Activated naive CD4-positive, alpha-beta T cell treated with anti-CD3 and anti-CD28 coated beads for 36 hours (primary cell): ENCODE measurements at places on chromosomes 3 and 15.

DNA sequence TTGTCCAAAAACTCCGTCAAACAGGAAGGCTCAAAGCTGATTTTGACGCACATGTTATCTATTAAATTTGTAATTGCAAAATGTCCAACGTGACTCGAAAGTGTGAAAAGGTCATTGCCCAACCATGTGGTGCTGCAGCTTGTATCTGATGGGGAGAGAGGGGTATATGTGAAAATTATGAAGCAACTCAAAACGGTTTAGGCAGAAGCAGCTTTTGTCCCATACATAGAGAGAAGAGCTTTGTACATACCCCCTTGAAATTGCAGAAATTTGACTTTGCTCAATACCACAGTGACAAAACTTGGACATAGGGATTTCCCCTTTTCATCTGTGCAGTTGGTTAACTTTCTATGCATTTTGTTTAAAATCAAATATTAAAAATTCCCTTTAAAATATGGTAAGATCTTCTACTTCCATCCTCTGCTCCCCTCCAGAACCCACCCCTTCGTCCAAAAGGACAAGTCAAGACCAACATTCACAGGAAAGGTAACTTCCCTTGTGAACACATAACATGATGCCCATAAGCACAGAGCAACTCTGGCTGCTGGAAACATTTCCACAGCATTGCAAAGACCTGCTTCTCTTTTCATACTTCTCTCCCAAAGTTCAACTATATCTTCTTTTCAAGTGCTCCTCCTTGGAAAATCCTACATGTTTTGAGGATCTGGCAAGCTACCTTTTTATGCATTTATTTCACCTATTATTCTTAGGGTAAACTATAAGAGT, 253.7 kb upstream of the THBS1 start:
- no peak for DNase-seq

GRCh38 chr15:41961001-41961518, 11.3 kb downstream of the EHD4 start:
- no peak for DNase-seq

DNA sequence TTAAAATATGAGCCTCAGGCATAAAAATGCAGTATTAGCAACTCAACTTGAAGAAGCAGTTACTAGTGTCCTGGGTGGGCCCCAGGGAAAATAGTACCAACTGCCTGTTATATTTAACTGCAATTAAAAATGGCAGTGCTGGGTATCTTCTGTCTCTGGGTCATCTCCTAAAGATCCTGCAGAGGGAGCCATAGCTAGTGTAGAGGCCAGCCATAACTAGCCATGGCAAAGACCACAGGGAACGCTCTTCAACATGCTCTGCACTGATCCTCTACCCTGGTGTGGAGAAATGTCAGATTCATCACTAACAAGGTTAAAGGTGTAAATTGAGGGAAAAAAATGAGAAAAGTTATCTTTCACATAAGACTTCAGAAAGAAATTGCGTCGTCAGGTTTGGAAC, 181.3 kb downstream of the SNRPN start:
- DNase-seq: no peak

DNA sequence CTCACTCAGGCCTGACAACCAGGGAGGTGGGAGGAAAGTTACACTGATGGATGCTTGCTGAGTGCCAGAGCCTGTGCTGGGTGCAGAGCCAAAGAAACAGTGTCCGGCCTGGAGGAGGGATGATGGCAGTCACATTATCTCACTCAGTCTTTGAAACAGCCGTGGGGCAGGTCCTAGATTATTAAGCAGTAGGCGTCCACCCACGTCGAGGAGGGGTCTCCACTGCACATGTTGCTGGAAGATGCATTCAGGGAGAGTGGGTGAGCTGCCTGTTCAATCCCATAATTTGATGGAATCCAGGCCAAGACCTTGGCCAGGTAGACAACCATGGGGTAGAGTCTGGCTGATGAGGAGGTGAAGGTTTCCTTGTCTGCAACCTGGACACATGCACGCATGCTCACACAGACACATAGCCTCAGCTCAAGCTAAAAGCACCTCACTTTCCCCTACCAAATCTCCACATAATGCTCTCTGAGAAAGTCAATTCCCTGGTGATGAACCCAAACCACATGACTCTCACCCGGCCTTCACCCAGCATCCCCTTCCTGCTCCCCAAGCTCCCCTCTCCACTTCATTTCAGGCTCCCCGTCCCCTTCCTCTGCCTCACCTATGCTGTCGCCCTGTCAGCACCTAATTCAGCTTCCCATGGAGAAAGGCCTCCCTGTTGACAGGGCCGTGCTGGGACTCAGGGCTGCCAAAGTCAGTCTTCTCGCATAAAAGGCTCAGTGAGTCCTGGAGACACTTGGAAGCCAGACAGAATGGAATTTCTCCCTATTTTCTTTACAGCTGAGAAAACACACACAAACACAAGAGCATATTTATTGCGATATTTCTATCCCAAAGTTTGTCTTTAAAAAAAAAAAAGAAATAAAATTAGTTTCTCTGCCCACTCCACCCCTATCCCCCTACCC, 29.8 kb downstream of the ACAN start:
- DNase-seq: no peak

GRCh38 chr15:65326117-65326526, 21.6 kb downstream of the RNU5B-1 start:
- DNase-seq: no peak

GRCh38 chr3:37980462-37981347, 9.9 kb upstream of the VILL start:
- DNase-seq: no peak

GRCh38 chr3:151282921-151283320, 4.6 kb upstream of the P2RY14 start:
- DNase-seq: no peak

GRCh38 chr3:162285259-162285658, 788.7 kb downstream of the OTOL1 start:
- no peak for DNase-seq
